Stimulated activated CD4-positive, alpha-beta T cell treated with anti-CD3 and anti-CD28 coated beads, Interleukin-15, amount 100 ng/mL, for 1 hour (primary cell): ENCODE measurements at places on chromosomes 7 and 10.
A peak's percentile ranks its signal among the peaks of the same experiment; 100 is the strongest.

DNA sequence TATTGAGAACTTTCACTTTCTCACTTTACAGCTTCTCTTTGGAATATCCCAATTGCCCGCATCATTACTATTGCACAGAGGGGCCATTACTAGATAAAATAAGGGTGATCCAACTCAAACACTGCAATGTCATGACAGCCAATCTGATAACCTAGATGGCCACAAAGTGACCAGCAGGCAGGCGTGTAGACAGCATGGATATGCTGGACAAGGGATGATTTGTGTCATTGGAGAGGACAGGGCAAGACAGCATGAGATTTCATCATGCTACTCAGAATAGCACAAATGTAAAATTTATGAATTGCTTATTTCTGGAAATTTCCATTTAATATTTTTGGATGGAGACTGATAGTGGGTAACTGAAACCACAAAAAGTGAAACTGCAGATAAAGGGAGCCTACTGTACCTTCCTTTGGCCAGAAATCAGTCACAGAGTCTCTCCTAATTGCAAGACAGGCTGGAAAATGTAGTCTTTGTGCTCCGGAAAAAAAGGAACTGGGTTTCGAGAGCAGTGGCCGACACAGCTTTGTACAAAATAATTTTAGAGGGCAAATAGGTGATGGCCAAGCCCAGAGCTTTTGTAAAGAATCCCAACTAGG is 6.1 kb upstream of the GSDME start:
- DNase-seq = no peak

DNA sequence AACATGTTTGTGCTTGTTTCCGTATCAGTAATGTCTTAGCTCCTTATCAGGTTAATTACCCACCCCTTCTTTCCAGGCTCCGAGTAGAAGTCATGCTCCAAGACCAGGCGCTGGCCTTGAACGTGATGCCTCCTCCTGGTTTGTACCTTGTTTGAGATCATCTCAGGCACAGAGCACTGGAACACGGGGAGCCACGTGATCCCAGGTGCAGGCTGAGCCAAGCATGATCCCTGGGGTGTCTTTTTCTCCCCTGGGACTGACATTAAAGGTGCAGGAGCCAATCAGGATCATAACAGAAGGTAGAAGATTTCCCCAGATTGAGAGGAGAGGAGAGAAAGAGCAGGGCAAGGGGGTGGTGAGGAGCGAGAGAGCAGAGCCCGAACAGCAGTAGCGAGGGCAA is 626.1 kb upstream of the GALNT17 start:
- no peak for DNase-seq

DNA sequence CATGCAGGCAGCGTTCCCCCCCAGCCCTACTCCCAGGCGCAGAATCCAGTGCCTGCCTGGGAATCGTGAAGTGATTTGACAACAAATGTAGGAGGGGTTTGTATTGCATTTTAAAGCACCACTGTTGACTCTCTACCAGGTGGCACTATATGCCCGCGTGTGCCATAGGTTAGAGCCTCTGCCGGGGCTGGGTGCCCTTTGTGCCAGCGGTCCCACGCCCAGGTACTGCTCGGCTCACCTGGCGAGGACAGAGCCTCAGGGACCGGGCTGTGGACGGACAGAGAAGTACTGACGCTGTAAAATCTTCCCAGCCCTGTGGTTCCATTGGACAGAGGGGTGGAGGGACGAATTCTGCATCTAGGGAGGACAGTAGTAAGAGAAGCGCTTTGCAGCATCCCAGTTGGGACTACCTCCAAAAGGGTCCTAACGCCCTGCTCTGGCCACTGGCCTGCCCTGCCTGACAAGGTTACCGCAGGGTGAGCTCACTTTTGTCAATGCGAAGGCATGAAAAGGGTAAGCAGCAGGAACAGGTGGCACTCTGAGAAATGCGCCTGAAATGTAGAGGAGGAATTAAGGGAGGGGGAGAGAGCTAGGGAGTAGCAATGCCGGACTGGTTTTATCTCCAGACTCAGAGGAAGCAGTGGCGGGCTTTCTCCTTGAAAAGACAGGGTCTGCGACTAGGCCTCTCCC is 788 bp upstream of the CACNA2D1 start:
- no peak for DNase-seq

GRCh38 chr7:142915315-142915714 is 18.2 kb downstream of the TRPV5 start:
- DNase-seq = no peak

- peak; percentile 83 for DNase-seq
Observed at GRCh38 chr10:119542357-119542987, at the start of gene RGS10. TSS of gene RGS10 (minus strand) at chr10:119542719. CDS start at chr10:119542638, 81 bp downstream.

DNA sequence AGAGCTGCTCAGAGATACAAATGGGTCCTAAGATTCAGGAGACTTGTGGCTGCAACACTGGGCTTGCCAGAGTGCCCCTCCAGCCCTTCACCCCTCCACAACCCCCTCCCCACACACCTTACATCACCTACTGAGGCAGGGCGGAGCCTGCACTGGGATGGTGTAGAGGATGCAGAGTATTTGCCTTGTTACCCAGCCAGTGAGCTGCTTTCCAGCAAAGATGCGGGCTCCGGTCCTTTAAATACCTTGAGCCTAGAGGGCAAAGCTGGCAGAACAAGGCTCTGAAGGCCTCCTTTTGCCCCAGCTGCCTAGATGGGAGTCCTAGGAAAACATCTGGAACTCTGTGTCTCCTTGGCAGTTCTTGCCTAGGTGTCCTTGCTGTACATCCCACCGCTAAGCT is 34.6 kb downstream of the KAZALD1 start:
- no peak for DNase-seq

GRCh38 chr7:2719007-2719406 is 31.0 kb downstream of the AMZ1 start:
- peak; percentile 31 for DNase-seq

DNA sequence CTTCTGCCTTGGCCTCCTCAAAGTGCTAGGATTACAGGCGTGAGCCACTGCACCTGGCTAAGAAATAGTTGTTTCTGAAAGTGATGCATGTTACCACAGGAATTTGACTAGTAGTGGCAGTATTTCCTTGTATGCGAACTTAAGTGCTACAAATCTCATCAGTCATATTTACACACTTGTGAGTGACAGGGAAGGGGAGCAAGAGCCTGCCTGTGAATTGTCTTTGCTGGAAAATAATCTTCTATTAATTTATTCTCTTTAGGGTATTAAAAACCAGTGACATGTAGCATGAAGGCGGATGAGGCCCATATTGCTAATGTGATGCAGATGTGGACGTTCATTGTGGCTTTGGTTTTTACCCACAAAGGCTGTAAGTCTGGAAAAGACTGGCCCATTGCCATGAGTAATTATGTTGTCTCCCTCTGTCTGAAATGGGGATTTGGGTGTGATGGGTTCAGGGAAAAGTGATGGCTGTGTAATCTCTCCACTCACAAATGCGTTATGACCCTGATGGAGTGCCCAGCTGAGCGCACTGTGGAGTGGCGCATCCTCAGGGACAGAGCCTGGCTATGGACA is 97.6 kb downstream of the CCNY start:
- no peak for DNase-seq

GRCh38 chr7:17849504-17849903 is 90.8 kb downstream of the SNX13 start:
- no peak for DNase-seq

DNA sequence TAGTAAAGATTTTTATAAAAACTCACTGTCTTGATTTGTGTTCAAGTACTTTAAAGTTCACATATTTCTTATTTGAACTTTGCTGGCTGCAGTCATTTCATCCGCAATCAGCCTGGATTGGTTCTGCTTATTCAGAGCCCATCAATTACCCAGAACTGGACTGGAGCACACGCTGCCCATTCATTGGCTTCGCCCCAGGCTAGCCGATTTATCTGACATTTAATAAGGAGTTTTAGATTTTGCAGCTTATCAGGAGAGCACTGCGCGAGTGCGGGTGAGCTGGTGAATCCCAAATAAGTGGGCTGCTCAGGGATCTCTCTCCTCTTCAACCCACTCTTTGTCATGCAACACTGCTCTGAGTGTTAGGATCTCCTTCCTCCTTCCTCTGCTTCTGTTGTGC is 166.0 kb upstream of the GPR26 start:
- no peak for DNase-seq

- no peak for DNase-seq
Observed at GRCh38 chr10:16292366-16292765, 144.4 kb upstream of the PTER start.

GRCh38 chr10:133156674-133157579 is 3.1 kb upstream of the KNDC1 start:
- DNase-seq = no peak

GRCh38 chr7:29457565-29458011 is 106.0 kb upstream of the PRR15 start:
- DNase-seq = no peak

DNA sequence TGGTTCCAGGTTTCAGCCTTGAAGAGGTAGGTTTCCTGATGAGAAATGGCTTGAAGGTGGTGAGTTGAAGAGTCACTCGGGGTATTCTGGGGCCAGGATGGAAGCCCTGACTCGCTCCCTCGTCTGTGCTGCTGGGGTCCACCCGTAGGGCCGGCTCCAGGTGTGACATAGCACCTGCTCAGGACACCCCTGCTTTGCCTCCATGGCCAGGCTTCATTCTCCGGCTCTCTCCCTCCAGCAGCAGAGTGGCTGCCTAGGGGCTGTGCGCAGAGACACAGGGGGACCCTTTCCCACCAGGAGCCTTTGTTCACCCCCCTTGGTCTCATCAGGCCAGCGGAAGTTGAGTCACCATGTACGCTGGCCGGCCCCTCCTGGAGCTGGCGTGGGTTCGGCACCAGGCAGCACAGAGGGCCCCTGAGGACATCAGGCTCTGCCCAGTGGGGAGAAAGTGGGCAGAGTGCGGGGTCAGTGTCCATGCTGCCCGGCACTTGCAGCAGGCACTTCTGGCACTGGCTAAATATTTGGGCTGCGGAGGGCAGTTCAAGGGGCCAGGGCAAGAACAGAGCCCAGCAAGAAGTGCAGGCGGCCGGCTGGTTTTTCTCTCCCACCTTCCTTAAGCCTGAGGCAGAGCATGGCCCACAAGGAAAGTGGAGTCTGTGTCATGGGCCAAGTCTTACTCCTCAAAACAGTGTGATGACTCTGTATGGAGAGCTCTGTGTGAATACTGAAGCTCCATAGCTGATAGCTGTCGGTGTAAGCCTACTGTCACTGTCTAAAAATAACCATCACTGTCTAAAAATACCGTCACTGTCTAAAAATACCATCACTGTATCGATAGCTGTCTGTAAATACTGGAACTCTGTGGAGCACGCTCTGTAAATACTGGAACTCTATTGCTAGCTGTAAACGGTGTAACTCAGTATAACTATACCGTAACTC is 3.7 kb upstream of the PRKAR1B start:
- DNase-seq = no peak

- DNase-seq = no peak
Observed at GRCh38 chr7:72152161-72153131, 259.7 kb downstream of the CALN1 start.

GRCh38 chr10:103238506-103239252 is 7.0 kb upstream of the RPEL1 start:
- no peak for DNase-seq

- DNase-seq = no peak
Observed at GRCh38 chr7:94996369-94996768, 89.0 kb downstream of the PPP1R9A start.

GRCh38 chr7:158414002-158414401 is 173.6 kb downstream of the PTPRN2 start:
- no peak for DNase-seq
